Activated T-helper 1 cell treated with Interleukin-2 at 50 U/mL for 16 hours (primary cell): ENCODE measurements at places on chromosomes 3 and 15.
A peak's percentile ranks its signal among the peaks of the same experiment; 100 is the strongest.

- no peak for DNase-seq
These were observed 101.7 kb downstream of the ETFA start for GRCh38 chr15:76209523-76209922.

DNA sequence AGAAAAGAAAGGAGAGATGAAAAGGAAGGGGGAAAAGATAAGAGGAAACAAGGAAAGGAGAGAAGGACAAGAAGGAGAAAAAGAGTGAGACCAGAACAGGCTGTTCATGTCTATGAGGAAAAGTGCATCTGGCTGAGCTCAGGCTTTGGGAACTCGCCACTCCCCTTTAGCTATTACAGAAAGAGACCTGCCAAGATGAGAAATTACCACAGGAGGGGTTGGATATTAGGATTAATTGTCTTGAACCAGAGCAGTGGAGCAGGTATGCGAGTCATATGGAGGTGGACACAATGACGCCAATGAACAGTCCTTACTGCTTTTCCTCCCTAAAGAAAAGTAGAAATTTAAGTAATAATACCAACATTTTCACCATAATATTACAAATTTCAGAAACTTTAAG lies 577.0 kb upstream of the ARRDC4 start:
- DNase-seq = no peak

GRCh38 chr3:64539451-64540196 lies 148.2 kb downstream of the ADAMTS9 start:
- DNase-seq = no peak

DNA sequence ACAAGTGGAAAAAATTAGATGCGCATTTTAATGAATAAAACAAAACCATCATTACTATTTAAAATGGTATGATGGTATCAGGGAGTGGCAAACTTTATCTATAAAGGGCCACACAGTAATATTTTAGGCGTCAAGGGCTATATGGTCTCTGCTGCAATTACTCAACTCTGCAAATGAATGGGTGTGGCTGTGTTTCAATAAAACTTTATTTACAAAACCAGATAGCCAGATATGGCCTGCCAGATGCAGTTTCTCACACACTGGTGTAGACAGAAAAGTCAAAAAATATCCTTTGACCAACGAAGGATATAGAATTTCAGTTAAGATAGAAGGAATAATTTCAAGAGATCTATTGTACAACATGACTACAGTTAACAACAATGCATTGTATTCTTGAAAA lies 83.8 kb downstream of the CLASP2 start:
- DNase-seq = no peak

GRCh38 chr3:72062017-72062416 lies 277.1 kb upstream of the PROK2 start:
- no peak for DNase-seq

DNA sequence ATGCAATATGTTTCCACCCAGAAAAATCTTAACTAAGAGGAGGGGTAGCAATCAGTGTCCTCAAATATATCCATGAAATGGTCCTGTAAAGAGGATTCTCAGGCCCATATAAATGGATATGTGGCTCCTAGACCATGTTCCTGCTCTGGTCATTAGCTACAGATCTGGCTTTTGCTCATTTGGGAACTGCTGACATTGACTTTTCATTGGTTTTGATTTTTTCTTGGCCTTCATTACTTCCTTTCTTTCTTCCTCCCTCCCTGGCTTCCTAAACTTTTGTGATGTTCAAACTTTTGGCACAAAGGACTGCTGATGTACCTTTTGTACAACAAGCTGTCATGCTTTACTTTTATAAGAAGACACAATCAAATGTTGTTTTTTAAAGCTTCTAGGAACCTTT lies 41.6 kb upstream of the SNRK start:
- no peak for DNase-seq

GRCh38 chr3:79172241-79172640 lies 595.6 kb downstream of the ROBO1 start:
- no peak for DNase-seq

DNA sequence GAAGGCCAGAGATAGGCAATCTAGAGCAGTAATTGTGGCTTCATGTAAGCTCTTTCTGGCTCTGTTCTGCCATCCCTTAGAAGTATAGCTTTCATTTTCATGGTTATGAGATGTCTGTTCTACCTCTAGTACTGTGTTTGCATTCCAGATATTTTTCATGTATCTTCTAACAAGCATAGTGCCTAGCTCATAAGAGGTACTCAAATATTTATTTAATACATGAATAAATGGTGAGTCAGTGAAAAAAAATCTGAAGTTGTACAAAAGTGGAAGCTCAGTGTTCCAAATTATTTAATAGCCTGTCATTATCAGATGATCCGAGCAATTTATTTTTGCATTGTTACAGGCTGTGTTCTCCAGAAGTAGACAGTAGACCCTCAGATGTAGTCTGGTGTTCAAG lies 64.3 kb downstream of the OXSM start:
- DNase-seq = no peak

- DNase-seq = no peak
These were observed 31.7 kb upstream of the NTRK3 start for GRCh38 chr15:88288206-88288605.

- no peak for DNase-seq
These were observed 554.8 kb upstream of the CBLB start for GRCh38 chr3:106423321-106424225.

DNA sequence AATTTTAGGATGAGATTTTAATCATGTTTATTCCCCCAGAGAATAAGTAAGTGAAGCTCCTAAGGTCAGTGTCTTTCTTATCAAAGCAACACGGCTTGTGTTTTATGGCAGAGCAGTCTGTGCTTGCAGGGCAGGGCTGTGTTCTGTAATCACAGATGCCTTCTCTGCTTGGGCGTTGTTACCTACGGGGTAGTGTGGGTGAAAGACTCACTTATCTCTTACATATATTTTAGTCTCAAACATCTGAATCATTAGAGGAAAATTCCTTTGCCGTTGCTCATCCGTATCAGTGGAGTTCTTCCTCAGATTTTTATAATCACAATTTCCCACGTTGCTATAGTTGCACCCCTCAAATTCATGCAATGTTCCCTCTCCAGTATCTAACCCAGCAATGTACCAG lies 271.7 kb upstream of the MEIS2 start:
- DNase-seq = no peak

DNA sequence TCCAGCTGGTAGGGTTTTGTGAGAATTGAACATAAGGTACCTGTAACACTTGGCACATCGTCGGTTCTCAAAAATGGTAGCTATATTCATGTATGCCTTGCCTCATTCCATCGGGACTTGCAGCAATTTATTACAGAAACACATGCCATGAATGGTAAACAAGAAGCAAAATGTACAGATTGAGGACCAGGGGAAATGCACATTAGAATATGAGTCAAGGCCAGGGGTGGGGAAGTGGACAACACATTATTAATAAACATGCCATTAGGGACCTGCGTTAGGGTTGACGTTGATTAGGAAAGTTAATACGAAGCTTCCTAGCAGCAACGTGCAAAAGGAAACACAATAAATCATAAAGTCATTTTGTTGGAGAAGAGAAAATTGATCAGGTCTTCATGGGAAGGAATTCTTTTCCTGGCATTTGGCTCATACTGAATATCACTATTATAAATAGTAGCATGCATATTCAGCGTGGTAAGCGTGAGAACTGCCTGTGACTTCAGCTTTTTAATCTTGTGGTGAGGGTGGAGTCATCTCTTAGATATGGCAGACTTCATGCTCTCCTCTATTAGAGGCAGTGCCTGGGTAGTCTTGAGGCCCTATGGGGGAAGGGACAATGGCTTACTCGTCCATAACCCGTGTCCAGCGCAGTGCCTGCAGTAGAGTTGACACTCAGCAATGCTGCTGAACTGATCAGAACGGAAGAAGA lies 184.9 kb downstream of the SV2B start:
- DNase-seq = no peak

DNA sequence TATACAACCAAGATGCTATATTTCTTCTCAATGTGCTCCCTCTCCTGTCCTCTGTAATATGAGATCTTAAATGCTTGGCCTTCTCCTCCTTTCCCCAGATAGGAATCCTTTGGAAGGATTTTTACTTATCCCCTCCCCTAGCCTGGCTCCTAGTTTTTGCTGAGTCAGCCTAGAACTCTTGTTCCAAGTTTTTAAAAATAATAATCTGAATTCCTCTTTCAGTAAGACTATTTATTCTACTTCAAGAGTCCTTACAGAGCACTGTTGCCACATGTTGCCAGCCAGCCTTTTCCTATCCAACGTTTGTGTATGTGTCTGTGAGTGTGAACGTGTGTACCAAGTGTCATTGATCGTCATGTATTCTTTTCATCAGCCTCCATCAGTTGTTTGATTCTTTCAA lies 11.0 kb upstream of the KCNMB2 start:
- no peak for DNase-seq

GRCh38 chr15:26521130-26521529 lies 251.7 kb downstream of the GABRB3 start:
- no peak for DNase-seq

DNA sequence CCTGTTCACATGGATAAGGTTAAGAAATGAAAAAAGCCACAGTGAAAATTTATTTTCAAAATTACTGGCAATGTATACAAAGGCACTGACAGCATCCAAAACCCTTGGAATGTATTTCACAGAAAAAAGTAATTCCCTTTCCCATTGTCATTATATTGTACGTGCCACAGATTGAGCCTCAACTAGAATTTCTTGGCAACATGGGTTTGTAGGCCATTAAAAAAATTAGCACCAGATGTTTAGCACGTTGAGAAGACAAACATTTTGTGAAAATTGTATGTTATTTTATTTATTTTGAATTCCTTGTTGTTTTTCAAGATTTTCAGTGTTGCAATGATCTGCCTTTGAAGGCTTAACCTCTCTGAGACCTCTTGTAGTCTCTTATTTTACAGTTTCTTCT lies 76.3 kb upstream of the EPHB3 start:
- no peak for DNase-seq

- no peak for DNase-seq
These were observed 104.8 kb downstream of the FBLN2 start for GRCh38 chr3:13653631-13654279.

GRCh38 chr3:65473736-65474135 lies 565.0 kb downstream of the MAGI1 start:
- DNase-seq = no peak

DNA sequence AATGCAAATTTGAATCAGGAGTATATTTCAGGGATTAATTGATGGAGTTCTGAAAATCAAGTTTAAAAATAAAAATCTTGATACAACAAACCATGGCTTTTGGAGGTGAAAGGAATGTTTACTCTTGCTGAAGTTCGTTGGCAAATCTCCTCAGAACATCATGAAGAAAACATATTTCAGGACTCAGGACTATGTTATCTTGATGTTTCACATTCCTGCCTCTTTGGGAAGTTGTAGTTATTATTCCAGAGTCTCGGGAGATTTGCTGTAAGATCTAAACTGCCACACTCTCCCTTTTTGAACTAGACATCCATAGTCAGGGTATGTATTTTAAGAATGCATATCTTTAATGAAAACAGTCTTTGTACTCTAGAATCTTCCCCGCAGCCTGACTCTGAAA lies 271.2 kb downstream of the RBMS3 start:
- no peak for DNase-seq

GRCh38 chr3:55596212-55596611 lies 109.1 kb upstream of the WNT5A start:
- DNase-seq = no peak

GRCh38 chr15:75195766-75196241 lies 5.9 kb upstream of the C15orf39 start:
- no peak for DNase-seq

- DNase-seq = no peak
These were observed 67.9 kb downstream of the CYFIP1 start for GRCh38 chr15:22912256-22912655.

- DNase-seq = no peak
These were observed 7.2 kb downstream of the TM4SF1 start for GRCh38 chr3:149369991-149370866.

- no peak for DNase-seq
These were observed 142.8 kb downstream of the NTRK3 start for GRCh38 chr15:88113613-88114308.

DNA sequence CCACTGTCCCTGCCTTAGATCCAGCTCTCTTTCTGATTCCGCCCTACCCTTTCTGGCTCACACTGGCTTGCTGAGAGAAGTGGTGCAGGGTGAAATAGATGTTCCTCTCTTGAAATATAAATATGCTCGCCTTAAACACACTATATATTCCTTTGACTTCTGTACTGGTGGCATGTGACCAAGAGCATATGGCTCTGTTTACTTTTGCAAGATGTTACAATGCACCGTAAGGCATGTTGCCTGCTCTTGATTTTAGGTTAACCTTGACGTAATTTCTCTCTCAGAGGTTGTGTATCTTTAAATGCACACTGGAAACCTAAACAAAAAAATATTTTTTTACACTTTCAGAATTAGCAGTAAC lies 749 bp downstream of the RSRC1 start:
- DNase-seq = no peak

DNA sequence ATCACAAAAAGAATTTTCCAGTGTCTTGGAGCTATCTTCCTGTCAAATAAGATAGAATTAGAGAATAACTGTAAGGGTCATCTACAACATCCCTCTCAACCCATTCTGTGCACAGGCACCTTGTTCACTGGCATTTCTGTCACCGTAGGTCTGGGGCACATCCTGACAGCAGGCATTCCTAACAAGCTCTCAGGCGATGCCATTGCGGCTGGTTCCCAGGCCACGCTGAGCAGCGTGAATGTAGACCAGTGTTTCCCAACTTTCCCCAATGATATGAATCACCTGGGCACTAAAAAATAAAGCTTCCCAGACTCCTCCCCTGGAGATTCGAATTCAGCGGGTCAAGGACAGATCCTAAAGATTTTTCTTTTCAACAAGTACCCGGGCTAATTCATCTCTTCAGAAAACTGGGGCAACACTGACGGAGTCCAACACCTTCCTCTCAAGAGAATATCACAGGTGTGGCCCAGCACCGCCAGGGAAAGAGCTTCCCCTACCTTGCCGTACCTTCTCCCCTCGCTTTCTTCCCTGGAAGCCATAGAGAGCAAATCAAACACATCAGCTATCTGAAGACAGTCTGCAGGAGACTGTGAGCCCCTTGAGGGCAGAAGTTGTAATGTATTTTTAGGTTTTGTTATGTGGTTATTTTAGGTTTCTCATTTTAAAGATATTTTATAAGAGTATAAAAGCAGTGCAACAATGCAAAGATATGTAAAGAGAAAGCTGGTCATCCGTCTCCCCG lies 143.4 kb downstream of the LIPC start:
- DNase-seq = no peak

- DNase-seq = peak; percentile 18
These were observed 38.6 kb downstream of the ACSBG1 start for GRCh38 chr15:78195735-78196201.

- no peak for DNase-seq
These were observed 387.0 kb downstream of the ERC2 start for GRCh38 chr3:56081246-56081645.

GRCh38 chr15:95266451-95267061 lies 1035.2 kb downstream of the MCTP2 start:
- no peak for DNase-seq

- DNase-seq = no peak
These were observed 165.5 kb upstream of the MBNL1 start for GRCh38 chr3:152103257-152103656.
